Ovary (tissue), 10 donors: ENCODE measurements at places on chromosomes 11 and 22.

GRCh38 chr22:48949375-48950149 lies 878.1 kb downstream of the BRD1 start:
- DNase-seq: no peak

DNA sequence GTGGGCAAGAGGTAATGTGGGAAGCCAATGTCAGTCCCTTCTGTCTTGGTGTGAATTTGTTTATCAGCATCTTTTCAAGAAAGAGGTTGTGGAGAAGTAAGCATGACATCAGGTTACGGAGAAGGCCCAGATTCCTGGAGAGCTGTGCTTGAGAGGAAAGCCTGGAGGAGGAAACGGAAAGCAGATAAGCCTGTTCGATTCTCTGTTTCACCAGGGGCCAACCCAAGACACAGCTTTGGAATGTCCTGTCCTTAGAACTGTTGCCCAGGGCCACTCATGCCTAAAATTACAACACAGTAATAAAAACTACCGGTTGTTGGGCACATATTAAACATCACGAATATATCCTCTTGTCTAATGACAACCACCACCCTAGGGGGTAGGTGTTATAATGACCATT lies 148.5 kb downstream of the NAV2 start:
- DNase-seq: no peak

- no peak for DNase-seq
These were observed 8.8 kb downstream of the UPB1 start for GRCh38 chr22:24503843-24504338.

- DNase-seq: no peak
These were observed 51.8 kb downstream of the C11orf71 start for GRCh38 chr11:114348200-114349191.

- no peak for DNase-seq
These were observed 139.0 kb upstream of the LUZP2 start for GRCh38 chr11:24357620-24358410.

- DNase-seq: no peak
These were observed 8.3 kb downstream of the CD81 start for GRCh38 chr11:2385156-2386151.

GRCh38 chr11:60281485-60281884 lies 1.0 kb downstream of the MS4A4A start:
- DNase-seq: no peak

- DNase-seq: peak; percentile 11
These were observed 14.2 kb upstream of the GNB1L start for GRCh38 chr22:19868773-19869471.

GRCh38 chr11:122676638-122677037 lies 21.1 kb downstream of the UBASH3B start:
- no peak for DNase-seq

DNA sequence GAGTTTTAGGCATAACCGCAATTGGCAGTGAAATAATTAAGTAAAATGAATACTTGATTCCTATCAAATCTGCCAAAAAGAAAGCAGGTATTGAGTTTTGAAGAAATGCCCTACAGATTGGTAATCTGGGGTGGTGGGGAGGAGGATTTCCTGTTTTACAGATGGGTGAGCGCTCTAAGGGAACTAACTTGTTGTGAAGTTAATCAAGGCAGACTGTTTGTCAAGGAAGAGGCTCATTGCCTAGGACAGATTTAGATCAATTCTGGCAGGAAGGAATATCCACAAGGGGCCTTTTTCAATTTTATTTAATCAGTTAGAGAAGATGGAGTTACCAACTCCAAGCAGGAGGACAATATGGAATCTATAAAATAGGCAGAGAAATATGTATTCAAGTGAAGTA lies 271.5 kb upstream of the CCDC90B start:
- no peak for DNase-seq

DNA sequence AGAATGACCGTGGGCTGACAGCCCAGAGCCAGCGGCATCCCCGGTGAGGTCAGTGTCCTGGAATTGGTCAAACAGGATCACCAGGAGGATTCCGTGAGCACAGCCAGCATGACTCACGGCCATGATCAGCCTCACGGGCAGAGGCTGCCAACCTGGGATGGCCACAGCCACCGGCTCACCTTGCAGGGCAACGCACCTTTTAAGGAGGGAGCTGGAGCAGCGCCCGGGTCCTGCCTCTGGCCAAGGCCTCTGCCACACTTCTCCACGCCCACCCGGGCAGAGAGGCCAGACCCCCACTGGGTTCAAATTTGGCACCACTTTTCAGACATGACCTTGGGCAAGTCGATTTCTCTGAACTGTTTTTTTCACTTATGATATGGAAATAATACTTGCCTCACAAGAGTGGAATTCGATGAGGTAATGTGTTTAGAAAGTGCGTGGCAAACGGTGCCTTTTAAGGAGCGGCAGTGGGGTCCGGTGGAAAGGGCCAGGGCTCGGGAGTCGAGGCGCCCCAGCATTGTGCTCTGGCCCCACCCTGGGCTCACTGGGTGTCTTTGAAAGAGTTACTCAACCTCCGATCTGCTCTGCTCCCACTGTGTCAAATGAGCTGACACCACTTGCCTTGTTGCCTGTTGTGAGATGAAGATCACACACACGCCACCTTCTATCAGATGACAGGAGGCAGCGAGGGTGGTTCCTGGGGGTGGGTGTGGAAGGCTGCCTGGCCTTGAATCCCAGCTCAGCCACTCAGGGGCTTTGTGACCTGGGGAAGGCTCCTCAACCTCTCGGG lies 16.0 kb downstream of the TXN2 start:
- DNase-seq: peak; percentile 77

DNA sequence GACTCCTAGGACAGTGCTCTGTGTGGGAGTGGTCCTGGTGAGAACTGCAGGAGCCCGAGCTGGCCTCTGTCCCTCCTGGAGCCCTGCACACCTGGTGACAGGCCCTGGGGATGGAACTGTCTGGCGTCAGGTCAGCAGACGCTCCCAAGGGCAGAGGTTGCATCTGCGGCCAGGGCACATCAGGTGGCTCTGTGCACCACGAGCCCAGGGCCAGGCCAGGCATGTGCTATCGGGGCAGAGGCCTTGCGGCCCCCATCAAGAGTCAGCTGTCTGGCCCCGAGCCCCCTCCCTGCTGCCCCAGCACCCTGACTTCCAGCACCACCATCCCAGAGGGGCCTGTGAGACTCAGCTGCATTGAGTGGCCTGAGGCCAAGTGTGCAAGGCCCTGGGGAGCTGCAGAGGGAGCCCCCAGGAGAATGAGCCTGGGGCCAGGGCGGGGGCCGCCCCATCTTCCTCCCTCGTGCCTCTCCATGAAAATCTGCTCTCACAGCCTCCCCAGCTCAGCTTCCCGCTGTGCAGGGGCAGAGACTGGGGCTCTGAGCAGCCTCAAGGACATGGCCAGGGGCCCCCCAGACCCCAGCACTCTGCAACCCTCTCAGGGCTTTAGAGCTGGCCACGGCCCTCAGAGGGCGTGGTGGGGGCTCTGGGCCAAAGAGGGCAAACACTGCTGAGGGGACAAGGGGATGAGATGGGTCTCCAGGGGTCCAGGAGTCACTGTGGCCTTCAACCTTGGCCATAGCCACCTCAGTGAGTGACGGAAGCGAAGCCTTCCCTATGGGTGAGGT lies 56.4 kb downstream of the RTL6 start:
- no peak for DNase-seq

DNA sequence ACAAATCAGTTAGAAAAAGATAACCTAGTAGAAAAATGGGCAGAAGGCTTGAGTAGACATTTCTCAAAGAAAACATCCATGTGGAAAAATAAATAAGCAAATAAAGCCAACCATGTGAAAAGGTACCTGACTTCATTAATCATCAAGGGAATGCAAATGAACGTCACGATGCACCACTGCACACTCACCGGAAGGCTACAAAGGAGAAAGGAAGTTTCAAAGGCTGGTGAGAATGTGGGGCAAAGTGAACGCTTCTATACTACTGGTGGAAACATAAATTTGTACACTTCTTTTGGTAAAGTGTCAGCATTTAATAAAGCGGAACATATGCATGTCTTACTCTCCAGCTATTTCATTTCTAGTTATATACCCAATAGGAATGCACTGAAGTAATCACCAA lies 166.8 kb downstream of the CSNK2A3 start:
- DNase-seq: no peak

GRCh38 chr11:110293389-110293788 lies 3.0 kb downstream of the RDX start:
- DNase-seq: no peak

GRCh38 chr11:57279116-57279515 lies 42.1 kb upstream of the APLNR start:
- DNase-seq: no peak

- no peak for DNase-seq
These were observed 13.8 kb downstream of the USP2 start for GRCh38 chr11:119367661-119368120.

- DNase-seq: no peak
These were observed 28.2 kb upstream of the OPCML start for GRCh38 chr11:133560472-133560855.

- no peak for DNase-seq
These were observed 28.1 kb downstream of the CYB5R2 start for GRCh38 chr11:7645206-7645605.

- no peak for DNase-seq
These were observed 7.4 kb downstream of the FADD start for GRCh38 chr11:70210530-70210929.

GRCh38 chr11:2743427-2744110 lies 43.8 kb upstream of the KCNQ1OT1 start:
- no peak for DNase-seq

DNA sequence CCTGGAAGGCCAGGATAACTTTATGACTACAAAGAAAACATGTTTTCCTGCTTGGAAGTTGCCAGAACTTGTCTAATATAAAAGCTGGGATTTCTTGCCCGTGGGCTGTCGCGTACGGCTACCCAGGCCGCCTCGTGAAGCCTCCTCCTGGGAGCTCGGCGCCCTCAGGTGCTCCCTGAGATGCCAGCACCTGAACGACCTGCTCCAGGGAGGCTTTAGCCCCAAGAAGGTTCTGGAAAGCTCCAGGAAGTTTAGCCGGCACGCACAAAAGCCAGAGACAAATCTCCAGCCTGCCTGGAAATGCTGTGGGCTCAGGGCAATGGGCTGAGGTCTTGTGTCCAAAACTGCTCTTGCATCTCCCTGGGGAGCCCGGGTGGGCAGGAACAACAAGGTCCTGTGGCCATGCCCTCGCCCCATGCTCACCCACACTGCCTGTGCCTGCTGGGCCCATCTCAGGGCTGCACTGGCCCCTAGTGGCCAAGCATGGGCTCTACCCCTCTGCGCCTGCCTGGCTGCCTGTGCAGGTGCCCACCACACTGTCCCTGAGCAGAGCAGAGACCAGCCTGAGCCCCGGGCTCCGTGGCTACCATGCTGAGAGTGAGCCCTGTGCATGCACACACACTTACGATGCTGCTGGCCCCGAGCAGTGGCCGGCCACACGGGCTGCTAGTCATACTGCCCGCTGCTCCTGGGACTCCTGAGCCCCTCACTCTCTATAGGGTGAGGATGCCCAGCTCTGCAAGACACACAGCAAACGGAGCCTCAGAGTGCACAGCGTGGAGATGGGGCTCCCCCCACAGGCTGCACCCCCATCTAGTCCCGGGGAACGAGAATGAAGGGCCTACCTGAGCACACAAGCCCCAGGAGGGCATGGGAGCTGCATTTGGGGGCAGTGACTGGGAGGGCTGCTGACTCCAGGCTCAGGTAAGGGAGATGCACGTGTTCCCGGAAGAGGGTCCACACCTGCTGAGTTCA lies 4.9 kb upstream of the CELSR1 start:
- peak; percentile 70 for DNase-seq

DNA sequence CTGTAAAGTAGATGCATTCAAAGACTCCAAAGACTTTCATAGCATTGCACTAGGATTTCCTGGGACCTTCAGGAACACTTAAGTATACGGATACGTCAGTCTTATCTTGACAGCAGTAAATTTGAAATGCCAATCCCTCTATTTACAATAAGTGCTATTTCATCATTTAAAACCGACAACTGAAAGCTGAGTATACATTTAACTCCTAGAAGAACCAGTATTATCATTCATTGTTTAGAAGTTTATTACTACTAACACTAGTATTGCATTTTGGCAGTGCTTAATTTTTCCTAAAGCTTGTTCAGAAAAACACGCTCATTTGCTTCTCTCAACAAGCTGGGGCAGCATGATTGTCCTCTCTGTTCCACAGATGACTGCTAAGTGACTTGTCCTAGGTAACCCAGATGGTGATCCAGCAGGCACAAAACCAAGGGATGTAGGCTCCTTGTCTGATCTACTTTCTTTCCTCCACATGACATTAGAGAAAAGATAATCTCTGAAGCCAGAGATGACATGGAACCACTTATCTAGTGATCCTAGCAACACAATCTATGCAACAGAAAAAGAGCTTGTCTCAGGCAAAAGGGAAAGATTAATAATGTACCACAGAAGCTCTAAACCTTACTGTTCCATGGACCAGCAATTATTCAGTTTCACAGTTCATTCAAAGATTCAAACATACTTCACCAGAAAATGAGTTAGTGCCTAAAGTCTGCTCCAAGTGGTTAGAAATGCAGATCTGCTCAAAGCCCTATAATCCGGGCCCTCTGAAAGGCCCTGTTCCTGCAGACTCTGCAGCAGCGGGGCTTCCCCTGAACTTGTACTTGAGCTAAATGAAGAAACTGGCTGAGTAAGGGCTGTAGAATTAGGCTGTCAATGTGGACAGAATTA lies 5.2 kb downstream of the MAML2 start:
- DNase-seq: no peak

DNA sequence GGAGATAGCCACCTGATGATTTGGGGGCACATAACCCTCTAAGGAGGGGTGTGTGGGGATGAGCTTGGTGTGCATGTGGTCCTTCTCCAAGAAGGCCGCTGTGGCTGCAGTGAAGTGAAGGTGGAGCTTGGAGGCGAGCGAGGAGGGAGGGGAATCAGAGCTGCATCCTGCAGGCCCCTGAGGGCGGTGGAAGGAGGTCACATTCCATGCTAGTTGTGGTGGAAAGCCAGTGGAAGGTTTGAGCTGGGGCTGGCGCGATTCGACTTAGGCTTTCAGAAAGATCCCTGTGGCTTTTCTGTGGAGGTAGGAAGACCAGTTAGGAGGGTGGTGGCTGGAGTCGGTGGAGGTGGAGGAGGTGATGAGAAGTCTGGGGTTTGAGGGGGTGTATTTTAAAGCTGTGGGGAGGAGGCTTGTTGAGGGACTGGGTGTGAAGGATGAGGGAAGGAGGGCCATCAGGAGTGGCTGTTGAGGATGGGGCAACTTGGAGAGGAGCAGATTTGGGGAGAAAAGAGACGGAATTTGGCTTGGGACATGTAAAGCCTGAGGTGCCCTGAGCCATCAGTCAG lies 62.0 kb downstream of the TBC1D22A start:
- DNase-seq: no peak

DNA sequence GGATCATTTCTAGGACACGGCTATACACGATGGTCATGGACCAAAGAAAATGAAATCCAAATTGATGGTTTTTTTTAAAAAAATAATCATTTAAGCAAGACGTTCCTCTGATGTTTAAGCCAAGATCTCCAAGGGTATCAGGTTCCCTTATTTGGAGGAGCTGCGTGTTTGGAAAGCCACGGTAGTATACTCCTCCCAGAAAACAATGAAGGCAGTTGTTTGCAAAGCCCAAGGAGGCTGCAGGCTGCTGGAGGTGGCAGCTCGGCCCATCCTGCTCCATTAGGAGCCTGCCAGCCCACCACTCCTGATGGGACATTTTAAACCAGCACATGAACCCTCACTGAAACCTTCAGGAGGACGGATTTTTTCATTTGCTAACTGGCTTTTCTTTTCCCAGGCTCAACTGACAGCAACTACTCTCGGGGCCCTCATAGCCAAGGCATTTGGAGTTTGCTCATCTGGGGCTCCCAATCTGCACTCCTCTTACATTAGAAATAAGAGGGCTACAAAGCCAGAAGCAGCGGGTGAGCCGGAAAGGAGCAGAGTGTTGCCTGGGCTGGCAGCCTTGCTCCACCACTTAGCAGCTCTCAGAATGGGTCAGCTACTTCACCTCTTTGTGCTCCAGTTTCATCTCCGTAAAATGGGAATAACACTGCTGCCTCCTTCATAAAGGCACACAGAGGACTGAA lies 58.4 kb downstream of the ABTB2 start:
- DNase-seq: no peak

GRCh38 chr11:80330264-80330663 lies 889.4 kb upstream of the TENM4 start:
- no peak for DNase-seq
